ENCODE measurements at places on chromosomes 2 and 18. TPM values are rescaled to one million over a fixed set of nuclear protein-coding genes. Genes with fewer than 3 reads are reported as not detected.

ANKRD23 gene
- 6.7 TPM for total RNA-seq

SOS1 gene
- total RNA-seq: 43.8 TPM

SERPINE2 gene
- total RNA-seq: 37.4 TPM

DUSP2 gene
- total RNA-seq: 9.1 TPM

CHN1 gene
- total RNA-seq: 3.0 TPM

HRH4 gene
- not detected for total RNA-seq

CD28 gene
- 2.4 TPM for total RNA-seq

PROKR1 gene
- not detected for total RNA-seq

GRCh38 chr18:51751901-51752300 lies 554.4 kb upstream of the MEX3C start:
- DNase-seq: no peak

DNA sequence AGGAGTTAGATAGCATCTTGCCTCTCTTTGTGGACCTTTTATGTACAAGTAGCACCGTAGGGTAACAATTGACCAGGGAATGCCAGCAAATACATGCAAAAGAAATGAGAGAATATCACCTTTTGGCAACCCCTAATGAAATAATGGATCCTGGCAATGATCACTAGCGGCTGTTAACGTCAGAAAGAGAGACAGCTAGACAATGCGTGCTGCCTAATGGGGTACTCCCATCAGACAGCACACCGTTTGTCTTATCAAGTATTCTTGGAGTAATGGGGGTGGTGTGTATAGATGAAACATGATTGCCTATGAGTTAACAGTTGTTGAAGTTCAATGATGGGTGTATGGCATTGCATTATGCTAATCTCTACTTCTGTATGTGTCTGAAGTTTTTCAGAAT lies 1.6 kb downstream of the ELAC1 start:
- DNase-seq: no peak

GRCh38 chr18:54873884-54874255 lies 45.6 kb downstream of the RAB27B start:
- DNase-seq: peak; percentile 62

DNA sequence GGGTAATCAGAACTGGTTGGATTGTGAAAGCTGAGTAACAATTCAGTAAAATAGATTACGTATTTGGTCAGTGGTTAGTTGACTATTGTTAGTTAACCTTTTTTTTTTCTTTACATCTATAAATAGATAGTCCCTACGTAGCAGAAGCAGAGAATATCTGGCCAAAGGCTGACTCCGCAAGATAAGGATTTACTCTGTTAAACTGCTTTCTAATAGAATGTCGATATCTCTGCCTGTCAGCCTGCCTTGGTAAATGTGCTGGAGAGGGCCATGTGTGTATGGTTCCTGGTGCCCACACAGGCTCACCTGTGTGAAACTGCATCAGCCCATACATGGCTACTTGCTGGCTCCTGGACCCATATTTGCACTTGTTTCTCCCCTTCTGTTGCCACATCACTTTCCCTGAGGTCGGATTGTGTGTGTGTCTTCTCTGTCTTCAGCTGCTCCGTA lies 94.4 kb downstream of the CRIM1 start:
- no peak for DNase-seq

DNA sequence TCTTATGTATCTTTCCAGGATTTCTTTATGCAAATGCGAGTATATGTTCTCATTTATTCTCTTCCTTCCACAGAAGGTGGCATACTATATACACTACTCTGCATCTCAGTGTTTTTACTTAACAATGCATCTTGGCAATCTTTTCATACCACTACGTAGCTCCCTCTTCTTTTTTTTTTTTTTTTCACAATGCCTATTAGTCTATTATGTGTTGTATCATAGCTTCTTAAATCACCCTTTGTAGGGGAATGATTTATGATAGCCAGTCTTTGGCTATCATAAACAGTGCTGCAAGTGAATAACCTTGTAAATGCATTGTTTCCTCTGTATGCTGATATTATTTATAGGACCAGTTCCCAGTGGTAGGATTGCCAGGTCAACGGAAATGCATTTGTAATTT lies 204.2 kb downstream of the BABAM2 start:
- no peak for DNase-seq

DNA sequence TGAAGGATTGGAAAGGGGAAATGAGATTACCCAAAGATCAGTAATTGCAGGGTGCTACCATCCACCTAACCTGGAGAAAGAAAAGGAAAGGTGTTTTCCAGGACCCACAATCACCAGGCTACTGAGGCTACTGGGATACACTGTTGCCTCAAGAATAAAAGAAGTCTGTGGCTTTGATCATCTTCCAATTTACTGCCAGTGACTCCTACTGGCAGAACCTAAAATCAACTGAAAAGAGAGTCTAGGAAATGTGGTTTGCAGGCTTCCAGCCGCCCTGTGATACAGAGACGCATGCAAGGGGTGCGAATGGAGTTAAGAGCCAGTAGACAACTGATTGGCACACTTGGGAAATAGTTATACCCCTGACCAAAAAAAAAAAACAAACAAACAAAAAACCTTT lies 16.6 kb upstream of the TTL start:
- no peak for DNase-seq

DNA sequence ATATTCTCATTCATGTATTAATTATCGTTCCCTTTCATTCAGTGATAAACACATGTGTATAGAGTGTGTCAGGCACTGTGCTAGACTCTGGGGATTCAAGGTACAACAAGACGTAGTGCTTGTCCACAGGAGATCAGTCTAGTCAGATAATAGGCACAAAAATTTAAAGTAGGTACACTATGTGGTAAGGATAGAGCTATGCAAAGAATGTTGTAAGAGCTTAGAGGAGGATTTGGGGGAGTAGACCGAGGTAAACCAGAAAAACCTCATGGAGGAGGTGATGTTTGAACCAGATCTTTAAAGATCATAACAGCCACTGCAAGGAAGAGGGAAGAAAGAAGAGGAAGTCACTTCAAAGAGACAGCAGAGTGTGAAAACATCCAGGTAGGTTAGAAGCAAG lies 256.9 kb upstream of the DDX18 start:
- DNase-seq: no peak

GRCh38 chr18:8928044-8928443 lies 174.5 kb upstream of the NDUFV2 start:
- DNase-seq: no peak

GRCh38 chr2:163735685-163736432 lies at the start of gene FIGN:
Gene FIGN (minus strand): TSS chr2:163736008. CDS start chr2:163734927, 1,081 bp downstream.
- peak; percentile 41 for DNase-seq

DNA sequence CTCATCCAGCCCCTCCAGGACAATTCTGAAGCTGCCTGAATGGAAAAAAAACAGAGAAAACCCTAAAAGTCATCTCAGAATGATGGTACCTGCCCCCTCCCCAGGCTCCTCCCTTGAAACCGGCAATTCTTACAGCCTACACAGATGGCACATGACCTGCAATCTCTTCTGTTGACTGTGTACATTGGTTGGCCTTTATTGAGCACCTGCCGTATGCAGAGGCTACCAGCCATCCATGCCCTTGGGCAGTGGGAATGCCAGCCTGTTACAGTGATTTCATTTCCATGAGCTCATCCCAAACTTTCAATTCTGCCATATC lies 57.1 kb downstream of the EMX1 start:
- no peak for DNase-seq

- no peak for DNase-seq
These were observed 108.2 kb upstream of the GALNT5 start for GRCh38 chr2:157149270-157149669.

DNA sequence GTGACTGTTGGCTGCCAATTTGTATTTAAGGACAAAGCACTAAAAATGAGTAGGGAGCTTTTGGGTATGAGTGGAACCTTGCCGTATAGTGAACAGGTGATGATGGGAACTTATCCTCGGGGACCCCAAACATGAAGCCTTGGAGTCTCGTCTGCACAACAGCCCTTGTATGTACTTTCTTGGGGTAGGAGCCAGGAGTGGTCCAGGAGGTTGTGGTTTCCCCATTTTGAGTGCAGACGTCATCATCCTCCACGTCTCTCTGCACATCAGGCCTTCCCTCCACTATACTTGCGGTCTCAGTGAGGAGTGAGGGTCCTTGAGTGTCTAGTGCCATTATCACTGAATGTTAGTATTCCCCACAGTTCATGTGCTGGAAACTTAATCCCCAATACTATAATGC lies 101.5 kb upstream of the HS6ST1 start:
- DNase-seq: no peak

DNA sequence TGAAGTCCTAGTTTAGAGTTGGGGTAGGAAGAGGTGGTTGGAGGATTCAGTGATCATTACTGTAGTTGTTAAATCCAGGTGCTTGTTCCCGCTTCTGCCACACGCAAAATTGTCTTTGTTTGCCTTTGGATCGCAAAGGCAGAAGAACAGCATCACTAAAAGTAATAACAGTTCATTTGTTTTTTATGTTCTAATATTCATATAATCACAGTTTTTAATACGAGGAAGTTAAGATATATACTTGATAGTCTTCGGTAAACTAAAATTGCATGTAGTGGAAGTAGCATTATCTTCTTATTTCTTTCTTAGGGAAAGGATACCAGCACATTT lies 365 bp downstream of the NDUFB3 start:
- DNase-seq: no peak

- no peak for DNase-seq
These were observed 20.2 kb upstream of the RAB10 start for GRCh38 chr2:26013668-26014067.
